NCI-H460 (cell line): ENCODE measurements at places on chromosomes 12 and 14. TPM values are rescaled to one million over a fixed set of nuclear protein-coding genes. Genes with fewer than 3 reads are reported as not detected.

Gene LRRC10
- total RNA-seq, result not detected in 2 replicates

GRCh38 chr12:80196419-80196818, 97.1 kb downstream of the OTOGL start:
- no peak for DNase-seq

GRCh38 chr12:84131076-84131475, 781.5 kb downstream of the SLC6A15 start:
- DNase-seq, result peak; percentile 22

DNA sequence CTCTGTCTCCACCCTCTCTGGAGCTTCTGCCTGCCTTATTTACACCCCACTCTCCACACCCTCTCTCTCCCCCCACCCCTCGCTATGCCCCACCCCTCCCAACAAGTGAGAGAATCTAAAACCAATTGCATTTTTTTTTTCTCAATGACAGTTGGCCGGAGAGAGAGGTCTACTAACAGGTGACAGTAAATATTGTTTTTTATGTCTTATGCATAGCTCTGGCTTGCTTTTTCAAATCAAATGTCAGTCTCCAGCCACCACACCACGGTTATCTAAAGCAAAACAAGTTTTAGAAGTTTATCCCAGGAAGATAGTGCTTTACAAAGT, at the start of gene KCNC2:
TSS of gene KCNC2 (minus strand) at position 28 of the 327 bp plus-strand sequence.
- DNase-seq, result no peak

DNA sequence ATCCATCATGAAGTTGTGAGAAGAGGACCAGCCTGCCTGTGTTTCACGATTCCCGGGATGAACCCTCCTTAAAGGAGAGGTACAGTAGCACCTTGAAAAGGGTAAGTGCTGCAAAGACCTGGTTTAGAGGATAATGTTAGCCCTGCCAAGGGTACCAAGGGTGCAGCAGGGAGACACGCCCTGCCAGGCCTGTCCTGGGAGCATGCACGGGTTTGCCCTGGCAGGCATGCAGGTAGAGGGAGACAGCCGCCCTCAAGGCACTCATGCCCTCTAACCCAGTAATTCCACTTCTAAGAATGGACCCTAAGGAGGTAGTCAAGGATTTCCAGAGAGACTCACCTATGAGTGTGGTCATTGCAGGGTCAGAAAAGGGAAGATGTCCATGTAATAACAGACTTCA, 65.0 kb downstream of the DIO3 start:
- DNase-seq, result no peak

Gene HOXC5
- total RNA-seq, result 0.07 and 0.20 TPM in 2 replicates

Gene CD163
- total RNA-seq, result not detected in 2 replicates
